Activated T-helper 2 cell treated with anti-CD3 and anti-CD28 coated beads, Interferon-gamma antibody, Interleukin-2, Interleukin-4, amounts not matched to agents 10 μg/mL and 5 μg/mL and 100 μg/mL, durations not matched to agents 14 hours and 24 hours and 36 hours (primary cell): ENCODE measurements at places on chromosomes 2 and 18. TPM values are rescaled to one million over a fixed set of nuclear protein-coding genes. Genes with fewer than 3 reads are reported as not detected.
A peak's percentile ranks its signal among the peaks of the same experiment; 100 is the strongest.

The HS6ST1 gene
- total RNA-seq: 17.6 and 17.7 TPM in 2 replicates

- peaks cover 29% of the 10 kb centered on the region for H3K27me3 ChIP-seq
- no peak overlapping the region for H3K4me3 ChIP-seq
- no peak for DNase-seq
Observed at GRCh38 chr18:55328301-55328700, 259.7 kb downstream of the TCF4 start.

GRCh38 chr2:168565112-168565511 lies 109.0 kb downstream of the CERS6 start:
- no peaks in the 10 kb centered on the region for H3K27me3 ChIP-seq
- H3K27ac ChIP-seq: no peak overlapping the region
- peaks cover 12% of the 10 kb centered on the region for H3K4me1 ChIP-seq
- no peak overlapping the region for H3K4me3 ChIP-seq
- no peak for DNase-seq

GRCh38 chr2:10395893-10396292 lies 52.2 kb downstream of the ODC1 start:
- H3K4me3 ChIP-seq: no peak overlapping the region
- peaks cover 33% of the 10 kb centered on the region for H3K36me3 ChIP-seq
- DNase-seq: no peak
- H3K4me1 ChIP-seq: peaks cover 19% of the 10 kb centered on the region
- H3K27ac ChIP-seq: no peak overlapping the region

- peaks cover 12% of the 10 kb centered on the region for H3K27me3 ChIP-seq
- H3K4me1 ChIP-seq: no peaks in the 10 kb centered on the region
- DNase-seq: peak; percentile 27
- H3K27ac ChIP-seq: no peak overlapping the region
- no peak overlapping the region for H3K4me3 ChIP-seq
Observed at GRCh38 chr2:24421668-24422067, 61.3 kb upstream of the ITSN2 start.

DNA sequence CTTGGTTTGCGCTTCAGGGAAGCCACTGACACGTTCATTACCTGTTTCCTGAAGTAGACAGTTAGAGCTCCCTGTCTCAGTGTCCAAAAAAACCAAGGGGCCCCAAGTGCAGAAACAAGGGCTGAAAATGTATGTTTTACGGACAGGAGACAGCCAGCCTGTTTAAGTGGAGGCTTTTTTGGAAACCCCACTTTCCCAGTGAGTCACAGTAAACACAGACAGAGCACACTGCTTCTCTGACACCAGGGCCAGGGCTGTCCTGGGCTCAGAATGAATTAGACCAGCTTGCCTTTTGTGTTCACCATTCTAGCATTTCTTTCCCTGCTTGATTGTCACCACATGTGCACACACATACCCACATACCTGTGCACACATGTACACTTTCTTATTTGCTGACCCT lies 128.6 kb downstream of the SH3RF3 start:
- no peak overlapping the region for H3K27ac ChIP-seq
- DNase-seq: no peak
- no peaks in the 10 kb centered on the region for H3K36me3 ChIP-seq
- H3K4me1 ChIP-seq: peaks cover 3% of the 10 kb centered on the region
